ENCODE measurements at places on chromosomes 3 and 15.

DNA sequence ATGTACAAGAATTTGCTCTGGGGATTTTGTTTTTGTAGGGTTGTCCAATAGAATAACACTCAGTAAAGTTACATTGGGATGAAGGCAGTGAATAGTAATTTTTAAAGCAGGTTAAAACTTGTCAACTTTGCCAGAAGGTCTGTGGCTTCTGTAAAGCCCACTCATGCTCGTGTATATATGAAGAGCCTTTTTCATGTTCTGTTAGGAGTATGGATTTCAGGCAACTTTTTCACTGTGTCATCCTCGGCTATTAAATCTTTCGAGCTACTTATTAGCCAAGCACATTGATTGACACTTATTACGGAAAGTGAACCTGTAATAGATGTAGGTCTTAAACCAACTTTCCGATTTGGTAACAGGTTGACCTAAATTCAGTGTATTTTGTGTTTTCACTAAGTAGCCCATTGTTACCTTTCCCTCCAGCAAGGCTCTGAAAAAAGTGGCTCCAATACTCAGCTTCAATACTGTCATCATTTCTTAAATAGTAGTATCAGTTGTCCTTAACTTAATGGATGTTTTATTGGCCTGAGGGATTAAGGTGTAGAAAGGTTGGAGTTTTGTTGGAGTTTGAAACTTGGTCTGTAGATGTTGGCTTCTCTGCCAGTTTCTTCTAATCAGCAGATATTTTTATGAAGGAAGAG lies 1.7 kb downstream of the PAK2 start:
- no peak for DNase-seq

GRCh38 chr15:71364117-71364584 lies 248.9 kb downstream of the THSD4 start:
- no peak for DNase-seq

GRCh38 chr3:51966016-51966415 lies 1.2 kb downstream of the PCBP4 start:
- DNase-seq: no peak

DNA sequence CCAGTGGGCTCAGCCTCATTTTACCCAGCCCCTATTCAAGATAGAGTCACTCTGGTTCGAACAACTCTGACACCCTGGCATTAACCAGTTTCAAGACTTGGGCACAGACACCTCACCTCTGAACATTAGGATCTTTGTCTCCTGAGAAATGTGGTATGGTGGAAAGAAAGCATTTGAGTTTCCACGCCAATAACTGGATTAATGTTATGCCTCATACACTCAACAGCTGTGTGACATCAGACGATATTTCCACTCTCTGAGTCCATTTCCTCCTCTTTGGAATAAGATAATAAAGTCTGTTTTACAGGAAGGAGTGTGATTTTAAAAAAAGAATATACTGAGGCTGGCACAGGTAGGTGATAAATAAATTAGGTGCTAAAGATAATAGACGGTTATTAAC lies 121.3 kb upstream of the CHL1 start:
- no peak for DNase-seq

DNA sequence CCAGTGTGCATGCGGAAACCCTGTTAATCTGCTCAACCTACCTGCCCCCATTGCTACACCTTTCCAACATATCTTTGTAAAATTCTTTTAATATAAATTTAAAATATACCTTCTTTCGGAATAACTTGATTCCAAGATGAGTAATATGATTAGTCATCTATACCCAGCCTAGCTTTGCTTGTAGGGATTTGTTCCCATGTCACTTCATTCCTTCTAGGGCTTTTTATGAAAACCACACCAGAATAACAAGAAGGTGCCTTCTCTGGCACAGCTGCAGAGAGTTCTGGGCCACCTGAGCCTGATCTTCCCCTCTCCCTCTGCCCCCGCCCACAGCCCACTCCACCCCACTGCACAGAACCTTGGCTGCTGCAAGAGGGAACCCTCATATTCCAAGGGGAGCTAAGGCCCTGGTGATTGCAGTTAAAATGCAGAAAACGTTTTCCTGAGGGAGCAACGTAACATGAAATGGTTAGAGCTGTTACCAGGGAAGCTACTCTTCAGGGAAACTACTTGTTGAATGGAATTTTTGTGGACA lies 38.6 kb upstream of the HACD2 start:
- no peak for DNase-seq

DNA sequence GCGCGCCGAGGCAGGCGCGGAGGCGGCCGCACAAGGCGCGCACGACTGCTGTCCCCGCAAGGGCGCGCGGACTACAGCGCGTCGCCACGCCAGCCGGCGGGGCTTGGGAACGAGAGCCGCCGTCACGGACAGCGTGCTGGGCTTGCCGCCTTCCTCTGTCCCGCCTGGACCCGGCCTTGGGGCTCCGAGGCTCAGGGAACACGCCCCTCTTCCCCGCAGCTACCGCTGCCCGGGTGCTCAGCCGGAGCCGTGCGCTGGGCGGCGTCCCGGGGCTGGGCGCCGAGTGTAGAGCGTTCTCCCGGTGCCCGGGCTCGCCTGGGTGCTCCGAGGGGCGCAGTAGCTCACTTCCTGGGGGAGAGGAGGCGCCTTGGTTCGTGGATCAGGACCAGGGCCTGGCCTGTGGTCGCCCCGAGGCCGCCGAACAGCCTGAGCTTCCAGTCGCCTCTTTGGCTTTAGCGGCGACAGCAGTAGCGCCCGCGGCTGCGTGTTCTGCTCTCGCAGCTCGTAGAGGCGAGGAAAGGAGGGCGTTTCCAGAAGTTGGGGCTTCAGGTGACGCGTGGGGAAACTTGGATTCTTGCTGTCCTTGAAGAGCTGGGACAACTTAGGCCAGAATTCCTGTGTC lies 226.7 kb upstream of the C2CD4B start:
- no peak for DNase-seq

DNA sequence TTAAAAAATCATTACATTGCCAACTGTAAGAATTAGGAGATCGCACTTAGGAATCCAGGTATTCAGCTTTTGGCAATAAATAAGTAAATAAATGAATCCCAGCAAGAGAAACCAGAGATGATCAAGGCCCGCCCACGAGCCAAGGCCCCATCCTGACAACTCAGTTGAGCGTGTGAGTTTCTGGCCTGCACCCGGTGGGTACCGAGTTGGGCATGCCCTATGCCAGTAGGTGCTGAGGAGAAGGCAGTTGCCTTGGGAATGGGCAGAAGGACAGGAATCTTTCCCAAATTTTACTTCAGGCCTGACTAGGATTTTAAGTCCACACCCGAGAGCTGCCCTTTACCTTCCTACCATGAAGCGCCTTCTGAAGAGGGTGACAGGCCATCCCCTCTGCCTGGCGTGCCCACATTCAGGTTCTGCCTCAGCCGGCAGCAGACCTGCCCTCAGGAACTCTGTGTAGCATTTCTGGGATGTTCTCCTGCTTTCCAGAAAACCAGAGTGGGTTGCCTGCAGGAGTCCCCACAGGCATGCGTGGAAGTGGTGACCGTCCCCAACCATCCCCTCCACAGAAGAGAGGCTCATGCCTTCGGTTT lies 99.3 kb upstream of the ALDH1A3 start:
- DNase-seq: no peak
